T-helper 22 cell (primary cell): ENCODE measurements at places on chromosomes 6 and 20.

DNA sequence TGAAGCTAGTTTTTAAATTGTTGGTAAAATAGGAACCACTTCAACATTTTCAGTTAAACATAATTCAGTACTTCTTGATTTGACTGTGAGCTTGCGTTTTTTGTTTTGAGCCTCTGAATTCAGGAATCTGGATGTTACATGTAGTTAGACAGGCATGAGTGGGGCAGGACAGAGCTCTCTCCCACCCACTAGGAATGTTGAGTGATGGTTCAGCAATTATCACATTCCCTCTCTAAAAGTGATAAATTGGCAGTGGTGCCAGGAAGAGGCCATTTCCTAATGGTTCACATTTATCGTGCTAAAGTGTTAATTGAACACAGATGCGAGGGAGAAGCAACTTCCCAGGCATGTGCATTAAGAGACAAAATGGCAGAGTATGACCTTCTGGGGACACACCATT lies 465.5 kb upstream of the HTR1E start:
- no peak for DNase-seq

- DNase-seq = no peak
Measured at GRCh38 chr20:3648951-3649350, 14.2 kb downstream of the GFRA4 start.

DNA sequence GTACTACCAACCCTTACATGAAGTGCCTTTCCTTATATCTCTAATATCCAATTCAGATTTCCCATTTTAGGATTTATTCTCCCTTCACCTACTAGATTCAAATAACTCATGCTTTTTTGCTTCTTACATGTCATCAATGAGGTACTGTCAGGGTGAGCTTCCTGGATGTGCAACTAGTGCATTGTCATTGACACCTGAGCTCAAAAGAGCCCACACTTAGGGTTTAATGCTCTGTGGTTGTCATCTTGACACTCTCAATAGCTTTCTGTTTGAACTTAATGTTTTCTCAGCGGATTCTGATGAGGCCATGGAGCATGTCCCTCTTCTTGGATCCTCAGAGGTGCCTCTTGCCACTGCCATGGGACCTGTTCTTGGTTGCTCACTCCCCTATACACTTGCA lies 1033.3 kb upstream of the EYS start:
- DNase-seq = no peak

DNA sequence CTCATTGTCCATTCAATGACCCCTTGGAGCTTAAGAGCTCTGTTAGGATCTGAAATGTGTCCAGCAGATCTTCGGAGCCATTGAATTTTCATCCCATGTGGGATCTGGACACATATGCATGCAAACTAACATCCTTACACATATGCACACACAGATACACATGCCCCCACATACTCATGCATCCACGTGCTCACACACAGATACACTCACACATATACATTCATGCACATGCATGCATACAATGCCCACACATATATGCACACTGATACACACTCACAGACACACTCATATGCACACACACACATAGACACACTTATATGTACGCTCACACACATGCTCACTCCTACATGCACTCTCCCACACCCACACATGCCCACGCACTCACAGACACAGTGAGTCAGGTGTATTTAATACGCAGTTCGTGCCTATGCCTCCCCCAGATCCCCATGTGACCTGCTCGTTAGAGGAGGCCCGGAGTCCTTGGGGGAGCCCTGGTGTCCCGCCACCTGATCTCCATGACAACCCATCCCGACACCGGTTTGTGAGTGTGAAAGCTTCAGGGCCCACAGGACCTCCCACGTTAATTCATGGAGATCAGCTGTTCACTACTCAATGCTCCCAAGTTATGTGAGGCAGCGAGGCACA lies 121.9 kb upstream of the SULF2 start:
- DNase-seq = no peak
